ENCODE measurements at places on chromosomes 1 and 21.

DNA sequence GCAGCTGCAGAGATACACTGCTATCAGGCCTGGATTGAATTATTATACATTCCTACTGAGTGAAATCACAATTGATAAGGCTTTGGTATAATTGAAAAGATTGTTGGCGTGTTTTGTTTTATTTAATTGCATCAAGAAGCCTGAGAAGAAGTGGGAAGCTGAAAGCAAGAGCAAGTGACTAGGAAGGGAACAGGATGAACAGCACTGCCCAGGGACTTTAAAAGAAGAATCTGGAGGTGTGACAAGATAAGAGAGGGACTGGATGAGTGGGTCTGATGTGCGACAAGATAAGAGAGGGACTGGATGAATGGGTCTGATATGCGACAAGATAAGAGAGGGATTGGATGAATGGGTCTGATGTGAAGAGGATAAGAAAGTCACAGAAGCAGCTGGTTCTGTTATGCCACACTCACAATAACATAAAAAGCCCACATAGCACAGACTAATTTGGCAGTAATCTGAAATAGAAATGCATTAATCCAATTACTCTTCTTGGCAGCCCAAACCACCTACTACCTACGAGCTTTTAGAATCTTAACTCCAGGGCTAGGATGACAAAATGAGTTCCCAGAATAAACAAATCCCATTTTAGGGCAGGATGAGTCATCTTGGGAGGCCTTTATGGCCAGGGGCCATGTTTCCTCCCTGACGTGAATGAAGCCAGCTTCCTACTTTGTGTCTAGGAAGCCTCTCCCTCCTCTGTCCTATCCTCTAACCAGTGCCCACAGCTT is 129.7 kb downstream of the DUSP10 start:
- no peaks in the 10 kb centered on the region for H3K36me3 ChIP-seq
- peaks cover 13% of the 10 kb centered on the region for H3K27me3 ChIP-seq

GRCh38 chr1:4218619-4219018 is 318.5 kb upstream of the C1orf174 start:
- no peaks in the 10 kb centered on the region for H3K27me3 ChIP-seq
- H3K36me3 ChIP-seq, result no peaks in the 10 kb centered on the region
- H3K4me1 ChIP-seq, result no peaks in the 10 kb centered on the region

- H3K27ac ChIP-seq, result no peak overlapping the region
- no peaks in the 10 kb centered on the region for H3K27me3 ChIP-seq
- H3K36me3 ChIP-seq, result peaks cover 21% of the 10 kb centered on the region
- no peak overlapping the region for H3K4me3 ChIP-seq
These were observed 39.7 kb downstream of the CAPZB start for GRCh38 chr1:19445417-19446342.

DNA sequence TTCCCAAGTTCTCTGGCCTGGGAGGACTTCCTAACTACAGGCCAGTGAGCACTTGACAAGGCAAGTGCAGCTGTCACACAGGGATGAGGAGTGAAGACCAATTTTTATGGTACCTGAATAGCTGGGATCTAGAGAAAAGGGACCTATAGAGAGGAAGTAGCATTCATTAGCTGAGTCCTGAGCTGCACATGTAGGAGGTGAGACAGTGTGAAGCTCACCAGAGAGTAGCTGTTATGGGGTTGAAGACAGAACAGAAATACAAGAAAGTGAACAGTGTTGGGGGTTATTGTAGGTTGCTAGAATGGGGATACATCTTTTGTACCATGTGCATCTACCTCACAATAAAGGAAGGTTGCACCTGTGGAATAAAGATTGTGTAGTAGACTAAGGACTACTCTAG is 37.7 kb upstream of the PYHIN1 start:
- H3K4me3 ChIP-seq, result no peak overlapping the region
- H3K36me3 ChIP-seq, result no peaks in the 10 kb centered on the region
- no peaks in the 10 kb centered on the region for H3K4me1 ChIP-seq
- no peak overlapping the region for H3K27ac ChIP-seq

GRCh38 chr1:230186874-230187273 is 119.8 kb downstream of the GALNT2 start:
- no peak for DNase-seq
- H3K4me3 ChIP-seq, result peak overlapping the region; percentile 35
- H3K27ac ChIP-seq, result peak overlapping the region; percentile 24

Data from T-helper 2 cell treated with Interferon-gamma antibody and Interleukin-4, amounts not matched to agents 5 μg/mL and 100 μg/mL, for 36 hours (primary cell).